ENCODE measurements at places on chromosomes 12 and 14.

DNA sequence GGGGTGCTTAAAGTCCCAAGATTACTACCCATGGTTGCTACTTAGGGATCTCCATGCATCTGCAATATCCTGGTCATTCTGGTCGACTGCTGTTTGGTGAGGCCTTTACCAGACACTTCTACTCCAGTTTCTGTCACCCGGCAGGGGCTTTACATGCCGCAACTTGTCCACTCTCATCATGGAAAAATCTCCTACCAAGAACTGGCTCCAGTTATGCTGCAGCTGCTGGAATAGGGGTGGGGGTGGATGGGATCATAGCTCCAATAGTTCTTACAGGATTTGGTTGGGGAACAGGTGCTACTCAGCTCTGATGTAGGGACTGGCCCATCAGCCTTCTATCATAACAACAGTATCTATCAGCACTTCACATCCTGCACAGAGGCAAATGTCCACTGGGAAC, 51.6 kb downstream of the SPTB start:
- DNase-seq: no peak

GRCh38 chr12:118183155-118183554, 47.2 kb downstream of the PEBP1 start:
- no peak for DNase-seq

GRCh38 chr14:34049790-34050189, 98.9 kb upstream of the EGLN3 start:
- no peak for DNase-seq

DNA sequence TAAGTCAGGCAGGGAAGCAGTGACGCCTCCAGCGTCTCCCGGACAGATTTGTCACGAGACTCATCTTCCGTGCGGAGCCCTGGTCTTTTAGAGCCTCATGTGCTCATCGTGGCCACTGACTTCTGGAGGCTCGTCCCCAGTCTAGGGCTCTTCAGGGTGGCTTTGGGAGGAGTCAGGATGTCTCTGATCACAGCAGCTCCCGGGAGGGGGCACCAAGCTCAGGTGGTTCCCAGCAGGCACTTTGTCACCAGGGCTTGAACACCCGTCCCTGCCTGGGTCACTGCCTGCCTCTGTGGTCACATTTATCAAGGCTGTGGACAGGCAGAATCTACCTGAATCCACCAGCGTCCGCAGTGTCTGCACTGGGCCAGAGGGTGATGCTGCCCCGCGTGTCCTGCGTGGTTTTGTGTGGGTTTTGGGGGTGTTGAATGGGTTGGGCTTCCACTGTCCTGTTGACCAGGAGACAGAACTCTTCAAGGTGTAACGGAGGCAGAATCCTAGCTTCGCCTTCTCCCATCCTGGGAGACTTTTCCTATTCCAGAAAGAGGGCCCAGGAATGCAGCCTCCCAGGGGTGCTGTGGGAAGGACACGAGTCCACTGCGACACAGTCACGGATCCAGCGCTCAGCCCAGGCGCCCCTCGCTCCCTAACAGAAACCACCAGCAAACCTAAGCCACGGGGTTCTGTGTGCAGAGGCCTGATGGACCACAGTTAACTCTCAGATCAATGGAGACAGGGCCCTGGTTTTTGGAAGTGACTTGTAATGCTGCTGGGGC, 132.3 kb downstream of the ADGRD1 start:
- DNase-seq: no peak

GRCh38 chr12:633731-634130, 29.5 kb downstream of the NINJ2 start:
- no peak for DNase-seq

DNA sequence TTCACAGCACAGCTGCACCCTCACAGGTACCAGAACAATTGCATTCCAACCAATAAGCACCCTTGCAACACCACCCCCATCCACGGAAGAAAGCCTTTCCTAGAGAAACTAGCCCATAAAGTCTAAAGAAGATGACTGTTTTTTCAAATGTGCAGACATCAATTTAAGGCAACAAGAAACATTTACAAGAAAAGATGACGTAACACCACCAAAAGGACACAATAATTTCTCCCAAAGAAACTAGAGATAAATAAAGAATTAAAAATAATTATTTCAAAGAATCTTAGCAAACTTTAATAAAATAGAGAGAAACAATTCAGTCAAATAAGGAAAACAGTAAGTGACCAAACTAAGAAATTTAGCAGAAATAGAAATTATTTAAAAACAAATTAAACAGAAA, 352.3 kb upstream of the ATXN7L3B start:
- DNase-seq: no peak

- no peak for DNase-seq
Measured at GRCh38 chr12:3480764-3481163, 10.2 kb upstream of the PRMT8 start.

All from amniotic stem cell (primary cell).